Fibroblast of skin of back (primary cell): ENCODE measurements at places on chromosomes 4 and X.

DNA sequence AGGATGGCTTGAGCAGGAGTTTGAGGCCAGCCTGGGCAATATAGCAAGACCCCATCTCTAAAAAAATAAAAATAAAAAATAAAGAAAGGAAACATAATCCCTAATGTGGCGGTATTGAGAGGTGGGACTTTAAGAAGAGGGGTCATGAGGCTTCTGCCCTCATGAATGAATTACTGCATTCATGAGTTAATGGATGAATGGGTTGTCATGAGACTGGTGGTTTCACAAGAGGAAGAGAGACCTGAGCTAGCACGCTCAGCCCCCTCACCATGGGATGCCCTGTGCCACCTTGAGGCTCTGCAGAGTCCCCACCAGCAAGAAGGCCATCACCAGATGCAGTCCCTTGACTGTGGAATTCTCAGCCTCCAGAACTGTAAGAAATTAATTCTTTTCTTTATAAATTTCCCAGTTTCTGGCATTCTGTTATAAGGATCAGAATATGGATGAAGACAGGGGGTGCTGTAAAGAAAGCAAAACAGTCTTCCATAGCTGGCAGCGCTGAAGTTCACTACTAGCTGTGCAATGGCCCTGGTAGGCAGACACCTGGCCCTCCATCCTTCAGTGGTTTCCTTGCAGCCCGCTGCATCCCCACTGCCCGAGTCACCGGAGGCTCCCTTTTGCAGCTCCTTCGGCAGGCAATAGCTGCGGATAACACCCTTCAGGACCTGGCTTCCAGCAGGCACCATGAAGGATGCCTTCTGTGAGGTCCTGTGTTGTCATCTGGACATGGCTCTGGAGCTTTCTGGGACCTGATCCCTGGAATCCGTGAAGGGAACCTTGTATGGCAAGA is 44.8 kb upstream of the NSG1 start:
- no peak for DNase-seq

- DNase-seq: peak; percentile 1
These were observed 81.6 kb downstream of the BANK1 start for GRCh38 chr4:101871962-101872676.

DNA sequence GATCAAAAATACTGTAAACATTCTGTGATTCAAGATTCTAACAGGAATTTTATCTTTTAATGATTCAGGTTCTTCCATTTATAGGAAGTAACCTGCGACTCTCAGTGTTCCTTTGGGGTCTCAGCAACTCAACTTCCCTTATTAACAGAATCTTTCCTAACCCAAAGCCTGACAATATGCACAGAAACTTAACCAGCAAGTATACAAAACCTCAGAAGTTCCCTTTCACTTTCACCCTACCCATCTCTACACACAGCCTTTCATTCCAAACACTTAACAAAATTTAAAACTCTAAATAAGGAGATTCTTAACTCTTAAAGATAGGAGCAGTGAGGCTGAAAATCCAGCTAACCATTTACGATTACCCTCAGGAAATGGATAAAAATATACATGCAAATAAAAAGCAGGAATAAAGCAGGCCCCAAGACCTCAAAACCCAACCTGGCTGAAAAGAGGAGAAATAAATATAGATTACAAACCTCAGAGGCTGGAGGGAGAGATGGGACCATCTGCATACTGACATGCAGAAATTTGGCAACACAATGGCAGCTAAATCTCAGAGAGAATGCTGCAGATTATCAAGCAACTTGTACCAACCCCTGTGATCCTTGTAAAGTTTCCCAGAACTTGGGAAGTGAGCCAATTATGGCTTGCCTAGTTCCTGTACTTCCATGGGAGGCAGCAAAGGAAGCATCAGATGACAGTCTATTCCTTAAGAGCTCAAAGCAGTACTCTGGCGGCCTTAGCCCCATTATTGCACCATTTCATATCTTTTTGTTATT is 101.0 kb downstream of the ATP11C start:
- DNase-seq: peak; percentile 67

DNA sequence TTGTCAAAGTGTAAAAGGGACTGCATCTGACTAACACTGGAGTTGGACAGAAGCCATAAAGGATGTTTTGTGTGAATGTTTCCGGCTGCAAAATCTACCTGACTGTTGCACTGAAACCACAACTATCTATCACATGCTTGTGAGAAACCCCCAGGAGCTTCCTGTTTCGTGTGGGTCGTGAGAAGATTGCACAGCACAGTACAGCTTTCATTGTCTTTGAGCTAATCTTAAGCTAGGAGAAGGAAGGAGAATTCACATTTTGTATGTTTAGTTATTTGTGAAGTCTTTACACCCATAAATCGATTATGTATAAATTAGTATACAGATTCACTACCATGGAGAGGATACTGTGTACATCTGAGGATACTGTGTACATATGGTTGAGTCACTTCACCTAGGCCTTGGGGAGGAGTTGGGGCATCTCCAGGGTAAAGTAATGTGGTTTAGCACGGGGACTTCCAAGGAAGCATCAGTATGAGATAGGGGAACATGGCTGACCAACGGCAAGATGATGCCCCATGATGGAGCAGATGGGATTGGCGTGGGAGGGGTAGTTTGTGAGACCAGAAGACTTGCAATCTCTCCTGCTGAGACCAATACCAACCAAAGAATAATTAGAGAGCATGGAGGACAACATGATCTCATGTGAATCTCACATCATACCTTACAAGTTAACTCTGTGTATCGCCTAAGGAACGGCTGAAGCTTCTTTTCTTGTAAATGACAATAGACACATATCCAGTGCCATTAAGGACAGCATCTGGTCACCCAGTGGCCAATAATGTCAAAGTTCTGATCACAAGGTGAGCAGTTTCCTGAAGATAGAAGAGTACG is 43.1 kb upstream of the FAM9C start:
- DNase-seq: peak; percentile 49

DNA sequence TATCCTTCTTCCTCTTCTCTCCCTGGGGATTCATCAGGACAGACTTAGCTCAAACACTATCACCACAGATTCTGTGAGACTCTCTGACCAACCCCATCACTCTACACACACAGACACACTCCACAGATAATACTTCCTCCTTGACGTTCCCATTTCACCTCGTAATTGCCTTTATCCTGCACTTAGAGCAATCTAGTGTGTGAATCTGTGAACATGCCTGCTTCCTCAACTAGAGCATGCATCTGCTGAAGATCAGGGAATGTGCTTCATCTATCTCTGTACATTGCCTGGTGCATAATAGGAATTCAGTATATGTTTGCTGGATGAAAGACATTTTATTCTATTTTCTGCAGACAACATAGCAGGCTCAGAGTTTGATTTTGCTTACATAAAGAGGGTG is 25.1 kb upstream of the HS6ST2 start:
- DNase-seq: no peak

DNA sequence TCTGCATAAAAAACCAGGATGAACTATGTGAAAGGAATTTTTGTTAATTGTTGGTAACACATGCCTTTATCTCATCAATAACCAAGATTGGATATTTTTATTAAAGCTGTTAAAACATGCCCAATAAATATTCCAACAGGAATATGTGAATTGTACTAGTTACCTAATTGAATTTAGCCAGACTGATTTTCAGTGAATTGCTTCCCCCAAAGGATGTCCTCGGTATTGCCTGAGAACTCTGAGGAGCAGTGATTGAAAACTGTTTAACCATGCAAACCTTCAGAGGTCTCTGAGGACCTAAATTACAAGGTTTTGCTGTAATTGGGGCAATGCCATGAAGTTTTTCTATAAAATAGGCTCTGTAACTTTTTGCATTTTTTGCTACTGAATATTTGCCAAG is 66.6 kb downstream of the BLTP1 start:
- peak; percentile 7 for DNase-seq

- DNase-seq: peak; percentile 83
These were observed 47.0 kb downstream of the ANXA10 start for GRCh38 chr4:168139336-168139735.

GRCh38 chr4:99723612-99724011 is 66.0 kb upstream of the C4orf54 start:
- peak; percentile 20 for DNase-seq

DNA sequence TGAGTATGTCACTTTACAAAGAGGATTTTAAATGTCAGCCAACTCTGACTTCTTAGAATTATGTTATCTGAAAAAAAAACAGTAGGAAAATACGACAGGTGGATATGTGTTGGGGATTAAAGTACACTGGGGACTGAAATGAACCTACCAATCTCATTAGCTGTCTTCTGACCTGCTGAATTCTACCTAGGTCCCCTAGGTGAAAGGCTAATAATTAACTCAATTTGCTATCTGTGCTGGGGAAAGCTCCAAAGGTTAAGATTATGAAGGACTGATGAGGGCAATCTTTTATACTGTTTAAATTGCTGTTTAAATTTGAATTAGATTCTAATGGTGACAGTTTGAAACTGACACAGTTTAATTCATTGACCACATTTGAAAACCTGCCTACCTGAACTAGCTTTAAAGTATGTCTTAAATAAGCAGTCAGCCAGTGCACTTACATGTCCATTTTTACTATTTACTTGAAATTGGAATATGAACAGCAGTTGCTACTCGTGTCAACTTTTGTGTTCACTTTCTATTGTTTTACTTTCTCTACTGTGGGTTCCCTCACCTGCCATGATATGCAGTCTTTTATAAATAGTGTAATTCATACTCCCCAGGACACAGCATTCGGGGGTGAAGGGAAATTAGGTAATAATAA is 977.3 kb downstream of the C4orf33 start:
- no peak for DNase-seq

DNA sequence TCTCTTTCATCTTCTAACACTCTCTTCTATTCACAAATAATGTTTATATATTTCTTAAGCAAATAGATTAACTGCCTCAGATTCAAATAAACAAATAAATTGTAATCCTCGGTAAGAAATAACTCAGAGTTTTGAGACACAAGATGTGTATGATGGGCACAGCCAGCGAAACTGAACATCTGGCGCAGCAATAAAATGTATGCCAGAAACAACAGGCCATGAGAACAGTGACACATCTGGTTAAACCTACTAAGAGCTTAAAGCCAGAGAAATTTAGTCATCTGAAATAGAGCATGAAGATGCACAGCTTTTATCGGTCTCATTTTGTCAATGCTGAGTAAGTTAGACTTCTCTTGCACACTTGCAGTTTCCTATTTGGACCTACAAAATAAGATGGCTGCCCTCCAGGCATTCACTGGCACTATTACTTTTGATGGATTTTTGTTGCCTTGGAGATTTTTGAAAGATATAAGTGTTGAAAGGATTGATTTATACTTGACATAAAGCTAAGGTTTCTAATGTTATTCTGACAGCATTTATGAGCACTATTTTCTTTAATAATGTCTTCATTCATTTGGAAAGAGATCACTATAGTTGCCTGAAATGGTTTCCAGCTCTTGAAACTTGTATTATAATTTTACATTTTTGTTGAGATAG is 1444.0 kb downstream of the PCDH18 start:
- DNase-seq: no peak

DNA sequence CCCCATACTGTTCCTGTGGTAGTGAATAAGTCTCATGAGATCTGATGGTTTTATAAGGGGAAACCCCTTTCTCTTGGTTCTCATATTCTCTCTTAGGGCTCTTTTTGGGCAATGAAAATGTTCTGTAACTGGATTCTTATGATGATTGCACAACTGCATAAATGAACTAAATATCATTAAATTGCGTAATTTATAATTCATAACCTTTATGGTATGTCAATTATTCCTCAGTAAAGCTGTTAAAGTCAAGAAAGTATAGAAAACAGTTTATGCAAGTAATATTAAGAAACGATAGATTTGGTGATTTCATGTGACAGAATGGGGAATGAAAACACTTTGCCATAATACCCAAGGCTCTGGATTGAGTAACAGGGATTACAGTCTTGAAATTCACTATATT is 33.5 kb upstream of the SPANXD start:
- DNase-seq: no peak

GRCh38 chr4:149738156-149738555 is 77.5 kb downstream of the IQCM start:
- DNase-seq: no peak

DNA sequence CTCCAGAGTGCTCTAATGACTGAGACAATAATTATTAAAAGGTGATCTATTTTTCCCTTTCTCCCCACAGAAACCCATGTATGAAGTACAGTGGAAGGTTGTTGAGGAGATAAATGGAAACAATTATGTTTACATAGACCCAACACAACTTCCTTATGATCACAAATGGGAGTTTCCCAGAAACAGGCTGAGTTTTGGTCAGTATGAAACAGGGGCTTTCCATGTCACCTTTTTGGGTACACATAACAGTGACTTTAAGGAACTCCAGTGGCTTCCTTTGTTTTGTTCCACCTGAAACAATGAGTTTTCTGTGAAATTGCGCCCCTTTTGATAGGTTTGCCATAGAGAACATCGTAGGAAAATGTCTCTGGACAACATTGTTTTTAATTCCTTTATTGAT is 69.6 kb downstream of the KIT start:
- DNase-seq: no peak

GRCh38 chr4:108191269-108191914 is 22.7 kb upstream of the LEF1 start:
- DNase-seq: no peak

GRCh38 chr4:988726-989721 is 2.2 kb downstream of the IDUA start:
- no peak for DNase-seq

DNA sequence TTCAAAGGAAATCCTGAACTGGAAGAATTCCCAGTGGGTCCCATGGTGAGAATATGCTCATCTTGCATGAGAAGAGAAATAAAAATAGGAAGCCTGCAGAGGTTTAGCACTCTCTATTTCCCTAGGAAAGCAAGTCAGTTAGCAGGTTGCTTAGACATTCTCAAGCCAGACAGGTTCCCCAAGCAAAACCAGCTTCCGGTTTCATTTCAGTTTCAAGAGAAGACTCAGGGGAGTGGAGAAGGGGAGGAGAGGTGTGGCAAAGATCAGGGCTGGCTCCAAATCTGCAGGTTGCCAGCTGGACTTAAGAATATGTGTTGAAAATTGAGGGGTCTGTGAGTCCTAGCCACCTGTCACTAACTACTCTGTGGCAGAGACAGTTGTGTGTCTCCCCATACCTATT is 107.5 kb downstream of the CLNK start:
- DNase-seq: no peak

- peak; percentile 28 for DNase-seq
These were observed 999.9 kb downstream of the GLUD2 start for GRCh38 chrX:122047261-122047660.

GRCh38 chr4:10582951-10583350 is 101.6 kb downstream of the CLNK start:
- DNase-seq: no peak

DNA sequence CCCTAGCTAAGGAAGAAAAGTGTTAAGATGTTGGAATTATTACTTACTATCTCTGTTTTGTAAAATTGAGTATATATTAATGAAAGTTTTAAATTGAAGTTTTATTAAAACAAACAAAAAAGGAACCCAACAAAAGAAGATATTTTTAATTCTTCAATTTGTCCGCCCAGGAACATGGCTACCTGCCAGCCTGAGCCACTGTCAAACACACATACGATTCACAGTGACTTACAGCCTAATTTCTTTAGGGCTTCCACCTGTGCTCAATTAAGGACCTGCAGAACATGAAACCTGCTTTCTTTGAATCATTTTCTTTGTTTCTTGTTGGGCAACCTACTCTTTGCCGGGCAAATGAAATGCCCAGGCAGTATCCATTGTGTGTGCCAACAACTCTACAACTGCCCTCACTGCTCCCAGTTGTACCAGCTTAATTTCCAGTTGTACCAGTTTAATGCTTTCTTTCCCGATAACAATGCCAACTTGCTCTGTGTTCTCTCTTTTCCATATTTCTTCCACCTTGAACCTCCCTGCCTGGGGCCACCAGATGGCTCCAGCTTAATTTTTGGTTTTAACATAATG is 181.7 kb downstream of the GBA3 start:
- no peak for DNase-seq
